Activated CD4-positive, CD25-positive, alpha-beta regulatory T cell treated with anti-CD3 and anti-CD28 coated beads, Interleukin-2, amount 50 U/mL, for 24 hours (primary cell): ENCODE measurements at places on chromosomes 3 and 15.

DNA sequence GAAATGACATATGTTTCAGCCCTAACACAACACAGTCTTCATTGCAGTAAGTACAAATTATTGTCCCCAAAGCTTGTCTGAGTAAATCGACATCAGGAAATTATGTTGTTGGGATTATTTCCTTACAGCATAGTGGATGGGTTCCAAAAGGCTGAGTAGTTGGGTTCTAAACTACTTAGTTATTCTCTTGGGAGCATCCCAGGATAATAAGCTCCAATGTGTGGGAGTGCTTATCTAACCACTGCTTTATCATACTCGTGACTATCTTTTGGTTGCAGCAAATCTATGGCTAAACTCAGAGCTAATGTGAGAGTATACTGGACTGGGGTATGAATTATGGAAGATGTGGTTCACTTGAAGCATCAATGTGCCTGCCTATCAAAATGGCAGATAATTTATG, 128.5 kb downstream of the RBMS3 start:
- ATAC-seq = no peak

DNA sequence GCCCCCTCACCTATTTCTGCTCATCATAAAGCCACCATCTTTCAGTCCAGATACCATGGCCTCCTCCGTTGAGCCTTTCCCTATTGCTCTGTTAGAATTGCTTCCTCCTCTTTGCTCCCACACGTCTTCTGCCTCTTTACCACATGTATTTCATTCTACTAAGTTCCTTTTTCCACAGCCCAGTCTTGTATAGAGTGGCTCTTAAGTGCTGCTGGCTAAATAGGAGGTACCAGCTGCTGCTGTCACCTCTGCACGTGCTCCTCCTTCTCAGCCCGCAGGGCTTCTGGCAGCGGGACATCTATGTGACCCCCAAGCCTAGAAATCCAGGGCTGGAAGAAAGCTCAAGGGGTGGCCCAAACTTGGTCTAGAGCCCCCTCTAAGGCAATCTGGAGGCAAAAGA, 38.8 kb upstream of the PLXND1 start:
- ATAC-seq = no peak

DNA sequence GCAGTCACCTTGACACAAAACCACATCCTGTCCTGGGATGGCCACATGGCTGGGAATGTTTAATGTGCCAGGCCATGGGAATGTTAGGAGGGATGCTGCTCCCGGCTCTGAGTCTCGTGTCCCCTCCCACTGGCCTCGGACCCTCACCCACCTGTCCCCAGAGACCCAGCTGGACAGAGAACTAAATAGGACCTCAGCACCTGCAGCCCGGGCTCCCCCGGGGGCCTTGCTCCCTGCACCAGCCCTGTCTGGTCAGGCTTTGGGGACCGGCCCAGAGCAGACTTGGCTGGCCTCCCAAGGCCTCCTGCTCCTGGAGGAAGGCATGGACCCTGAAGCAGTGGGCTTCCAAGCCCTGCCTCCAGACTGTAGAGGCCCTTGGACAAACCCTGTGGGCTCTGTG, 100.0 kb upstream of the IQSEC1 start:
- no peak for ATAC-seq

GRCh38 chr3:155495387-155495786, 201.9 kb upstream of the STRIT1 start:
- peak; percentile 43 for ATAC-seq

DNA sequence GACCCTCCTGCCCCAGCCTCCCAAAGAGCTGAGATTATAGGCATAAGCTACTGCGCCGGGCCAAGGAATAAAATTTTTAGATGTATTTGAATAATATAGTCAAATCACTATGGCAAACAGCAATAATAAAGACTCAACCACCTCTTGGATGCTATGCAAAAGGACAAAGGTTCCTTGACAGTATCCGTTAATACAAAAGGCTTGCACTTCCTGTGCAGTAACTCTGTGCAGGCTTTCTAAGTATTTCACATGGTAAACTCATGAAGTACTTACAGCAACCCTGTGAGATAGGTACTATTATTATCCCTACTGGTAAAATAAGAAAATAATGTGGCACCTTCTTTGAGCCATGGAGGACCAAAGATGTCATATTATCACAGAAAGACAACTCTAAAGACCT, 86.8 kb downstream of the SHQ1 start:
- ATAC-seq = no peak

DNA sequence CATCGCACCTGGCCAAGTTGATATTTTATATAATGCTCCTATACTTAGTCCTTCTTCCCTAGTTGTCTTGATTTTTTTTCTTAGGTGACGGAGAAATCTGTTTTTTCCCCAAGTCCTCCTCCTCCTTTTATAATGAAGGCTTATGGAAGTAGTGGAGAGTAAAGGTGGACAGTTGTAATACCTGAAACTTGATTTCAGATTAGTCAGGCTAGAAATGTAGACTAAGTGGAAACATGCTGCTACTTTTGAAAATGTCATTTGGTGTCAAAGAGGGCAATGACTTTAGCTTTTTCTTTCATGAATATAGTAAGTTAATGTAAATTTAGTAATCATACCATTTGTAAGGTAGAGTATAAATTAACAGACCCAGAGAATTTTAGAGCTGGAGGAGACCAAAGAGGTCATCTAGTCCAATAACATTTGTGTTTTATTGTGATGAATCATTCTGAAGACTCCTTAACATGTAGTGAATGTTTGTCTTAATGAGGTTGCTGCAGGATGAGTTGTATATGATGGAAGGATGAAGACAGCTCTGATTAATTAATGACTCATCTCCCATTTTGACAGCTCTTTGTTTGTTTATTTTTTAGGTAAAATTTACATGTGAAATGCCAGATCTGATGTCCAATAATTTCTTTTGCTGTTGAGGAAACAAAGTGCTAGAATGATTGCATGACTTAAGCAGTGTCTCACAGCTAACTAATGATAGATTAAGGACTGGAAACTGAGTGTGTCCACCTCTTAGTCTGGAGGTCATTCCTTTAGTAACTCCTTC, 8.7 kb downstream of the CTDSPL2 start:
- peak; percentile 84 for ATAC-seq

DNA sequence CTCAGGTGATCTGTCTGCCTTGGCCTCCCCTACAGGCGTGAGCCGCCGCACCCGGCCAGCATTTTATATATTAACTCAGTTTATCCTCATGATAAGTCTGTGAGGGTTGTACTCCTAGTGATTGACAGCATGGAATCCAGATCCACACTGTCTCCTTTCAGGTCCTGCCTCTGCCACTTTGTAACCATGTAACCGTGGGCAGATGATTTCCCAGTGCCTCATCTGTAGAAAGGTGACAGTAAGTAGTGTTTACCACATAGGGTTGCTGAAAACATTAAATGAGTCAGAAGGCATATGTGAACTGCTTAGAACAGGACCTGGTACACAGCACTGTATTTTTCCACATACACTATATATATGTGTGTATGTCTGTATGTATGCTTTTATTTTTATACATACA, 2.4 kb downstream of the FYTTD1 start:
- ATAC-seq = peak; percentile 37

DNA sequence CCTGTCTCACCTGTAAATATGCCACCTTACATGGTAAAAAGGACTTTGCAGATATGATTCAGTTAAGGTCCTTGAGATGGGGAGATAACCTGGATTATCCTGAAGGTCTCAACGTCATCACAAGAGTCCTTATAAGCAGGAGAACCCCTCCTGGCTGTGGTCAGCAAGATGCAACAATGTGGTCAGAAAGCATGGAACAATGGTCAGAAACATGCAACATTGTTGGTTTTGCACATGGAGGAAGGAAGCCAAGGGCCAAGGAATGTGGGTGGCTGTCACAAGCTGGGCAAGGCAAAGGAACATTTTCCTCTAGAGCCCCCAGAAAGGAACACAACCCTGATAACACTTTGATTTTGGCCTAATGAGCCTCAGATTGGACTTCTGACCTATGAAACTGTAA, 9.4 kb upstream of the SUMF1 start:
- ATAC-seq = no peak

DNA sequence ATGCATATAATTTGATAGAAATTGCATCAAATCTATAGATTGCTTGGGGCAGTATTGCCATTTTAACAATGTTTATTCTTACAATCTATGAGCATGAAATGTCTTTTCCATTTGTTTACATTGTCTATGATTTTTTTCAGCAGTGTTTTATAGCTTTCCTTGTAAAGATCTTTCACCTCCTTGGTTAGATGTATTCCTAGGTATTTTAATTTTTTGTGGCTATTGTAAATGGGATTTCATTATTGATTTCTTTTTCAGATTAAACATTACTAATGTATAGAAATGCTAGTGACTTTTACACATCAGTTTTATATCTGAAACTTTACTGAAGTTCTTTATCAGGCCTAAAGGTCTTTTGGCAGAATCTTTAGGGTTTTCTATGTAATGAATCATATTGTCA, 237.6 kb upstream of the STAC start:
- no peak for ATAC-seq

- no peak for ATAC-seq
Measured at GRCh38 chr3:73349657-73350056, 275.1 kb downstream of the PDZRN3 start.

DNA sequence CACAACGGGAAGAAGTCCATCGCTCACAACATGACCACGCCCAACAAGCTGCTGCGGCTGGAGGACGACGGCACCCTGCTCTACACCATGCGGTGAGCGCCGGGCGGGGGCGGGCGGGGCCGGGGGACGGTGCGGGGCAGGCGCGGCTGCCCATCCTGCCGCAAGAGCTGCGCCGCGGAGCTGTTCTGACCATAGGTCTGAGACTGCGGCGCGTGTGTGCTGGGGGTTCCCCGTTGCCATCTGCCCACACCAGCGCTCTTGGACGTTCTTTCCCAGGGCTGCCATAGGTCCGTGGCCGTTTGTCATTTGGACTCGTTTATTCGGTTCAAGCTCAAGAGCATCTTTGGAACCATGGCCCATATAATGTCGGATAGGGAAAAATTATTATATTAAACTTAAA, 16.6 kb downstream of the GABRA5 start:
- no peak for ATAC-seq

GRCh38 chr3:17087509-17087908, 202.8 kb downstream of the PLCL2 start:
- ATAC-seq = no peak

DNA sequence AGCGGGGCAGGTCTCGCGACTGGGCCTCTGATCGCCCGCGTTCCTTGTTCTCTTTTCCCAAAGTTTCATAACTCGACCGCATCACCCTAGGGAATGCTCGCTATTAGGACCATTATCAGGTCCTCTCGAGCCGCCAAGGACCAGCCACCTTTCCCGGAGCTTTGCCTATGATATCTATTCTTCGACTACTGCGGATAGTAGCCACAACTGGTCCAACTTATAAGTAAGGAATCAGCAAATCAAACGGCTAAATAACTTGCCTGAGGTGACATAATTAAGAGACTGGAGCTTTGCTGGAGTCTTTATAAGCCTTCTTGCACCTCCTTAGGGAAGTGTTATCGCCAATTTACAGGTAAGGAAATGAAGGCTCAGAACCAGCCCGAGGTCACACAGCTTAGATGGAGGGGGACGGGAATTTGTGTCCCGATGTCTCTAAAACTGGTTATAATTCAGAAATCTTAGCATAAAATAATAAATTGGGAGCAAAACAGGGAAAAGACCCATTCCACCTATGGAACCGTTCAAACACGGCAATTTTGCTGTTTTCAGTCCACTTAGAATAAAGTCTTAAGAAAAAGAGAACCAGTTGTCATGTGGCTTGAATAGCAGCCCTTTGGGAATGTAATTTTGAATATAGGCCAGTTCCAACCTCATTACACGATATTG, 479 bp upstream of the PLD1 start:
- no peak for ATAC-seq

DNA sequence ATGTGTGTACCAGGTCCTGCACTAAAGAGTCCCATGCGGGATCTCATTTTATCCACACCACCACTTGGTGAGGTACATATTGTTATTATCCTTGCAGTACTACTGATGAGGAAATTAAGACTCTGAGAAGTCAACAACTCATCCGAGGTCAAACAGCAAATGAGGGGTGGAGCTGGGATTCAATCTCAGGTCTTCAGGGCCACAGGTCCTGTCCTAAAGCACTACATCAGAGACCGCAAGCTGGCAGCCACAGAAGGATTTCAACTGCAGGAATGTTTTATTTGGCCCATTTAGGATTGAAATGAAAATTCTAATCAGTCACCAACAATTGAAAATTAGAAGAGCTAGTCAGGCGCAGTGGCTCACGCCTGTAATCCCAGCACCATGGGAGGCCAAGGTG, 131.4 kb downstream of the ADAMTS17 start:
- no peak for ATAC-seq
